Activated naive CD4-positive, alpha-beta T cell treated with anti-CD3 and anti-CD28 coated beads for 36 hours (primary cell): ENCODE measurements at places on chromosomes 7 and 10. TPM values are rescaled to one million over a fixed set of nuclear protein-coding genes. Genes with fewer than 3 reads are reported as not detected.

DNA sequence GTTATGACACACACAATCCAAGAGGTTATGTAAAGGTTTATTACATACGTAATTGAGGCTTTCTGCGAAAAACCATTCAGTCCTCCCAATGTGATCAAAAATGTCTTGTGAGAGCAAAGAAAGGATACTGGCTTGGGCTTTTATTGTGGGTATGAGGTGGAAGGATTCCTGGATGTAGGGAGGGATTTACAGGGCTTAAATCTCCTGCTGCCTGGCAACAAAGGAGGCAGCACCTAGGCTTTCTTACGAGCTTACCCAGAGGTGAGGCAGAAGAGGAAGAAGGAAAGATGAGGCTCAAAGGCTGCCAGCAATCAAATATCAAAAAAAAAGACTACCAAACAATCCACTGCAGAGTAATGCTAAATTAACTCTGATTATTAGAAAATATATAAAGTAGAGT, 1149.5 kb upstream of the POT1 start:
- no peaks in the 10 kb centered on the region for H3K36me3 ChIP-seq
- H3K27ac ChIP-seq, result no peak overlapping the region
- no peaks in the 10 kb centered on the region for H3K27me3 ChIP-seq
- no peaks in the 10 kb centered on the region for H3K4me1 ChIP-seq
- H3K4me3 ChIP-seq, result no peak overlapping the region

- no peak for DNase-seq
- H3K27me3 ChIP-seq, result no peaks in the 10 kb centered on the region
- no peak overlapping the region for H3K27ac ChIP-seq
- H3K36me3 ChIP-seq, result no peaks in the 10 kb centered on the region
- no peak overlapping the region for H3K4me3 ChIP-seq
These were observed 694.6 kb upstream of the SORCS1 start for GRCh38 chr10:107859065-107859464.

SAMD9 gene
- 3.1 TPM for total RNA-seq

SUN3 gene
- total RNA-seq, result not detected

TMED4 gene
- 77.3 TPM for total RNA-seq
